ENCODE measurements at places on chromosomes 2 and 18.

- peak; percentile 16 for DNase-seq
These were observed 549 bp upstream of the PSMD14 start for GRCh38 chr2:161307676-161308075.

- DNase-seq = no peak
These were observed 830 bp downstream of the CYB5A start for GRCh38 chr18:74290794-74291471.

DNA sequence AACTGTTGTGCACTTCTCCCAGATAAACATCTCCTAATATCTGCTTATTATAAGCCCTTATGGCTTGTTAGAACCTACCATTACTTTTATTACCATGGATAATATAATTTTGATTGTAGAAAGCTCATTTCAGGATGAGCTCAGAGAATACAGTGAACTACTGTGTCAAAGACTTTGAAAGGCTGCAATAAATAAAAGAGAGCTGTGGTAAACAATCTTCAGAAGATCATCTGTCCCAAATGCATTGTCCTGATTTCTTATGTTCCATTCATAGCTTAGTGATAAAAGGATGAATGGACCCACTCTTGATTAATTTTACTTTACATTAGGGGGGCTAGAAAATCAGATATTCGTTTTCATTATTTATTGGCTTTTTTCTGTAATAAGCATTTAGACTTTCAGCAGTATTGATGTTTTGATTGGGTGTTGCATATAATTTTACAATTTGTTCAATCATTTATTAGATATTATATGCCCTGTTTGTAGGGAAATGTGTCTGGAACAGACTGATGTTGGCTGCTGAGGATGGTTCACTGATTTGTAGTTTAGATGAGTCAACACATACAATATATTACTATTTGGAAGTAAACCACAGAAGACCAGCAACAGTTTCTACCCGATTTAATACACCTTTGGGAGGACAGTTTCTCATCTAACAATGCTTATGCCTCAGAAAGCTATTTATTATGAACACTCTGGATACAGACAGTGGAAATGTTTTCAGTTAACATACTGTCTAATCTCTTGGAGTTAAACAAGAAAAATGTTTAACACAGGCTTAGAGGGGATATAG, 147.2 kb downstream of the TMEFF2 start:
- DNase-seq = no peak

GRCh38 chr18:1350931-1351450, 446.3 kb downstream of the ADCYAP1 start:
- DNase-seq = no peak

DNA sequence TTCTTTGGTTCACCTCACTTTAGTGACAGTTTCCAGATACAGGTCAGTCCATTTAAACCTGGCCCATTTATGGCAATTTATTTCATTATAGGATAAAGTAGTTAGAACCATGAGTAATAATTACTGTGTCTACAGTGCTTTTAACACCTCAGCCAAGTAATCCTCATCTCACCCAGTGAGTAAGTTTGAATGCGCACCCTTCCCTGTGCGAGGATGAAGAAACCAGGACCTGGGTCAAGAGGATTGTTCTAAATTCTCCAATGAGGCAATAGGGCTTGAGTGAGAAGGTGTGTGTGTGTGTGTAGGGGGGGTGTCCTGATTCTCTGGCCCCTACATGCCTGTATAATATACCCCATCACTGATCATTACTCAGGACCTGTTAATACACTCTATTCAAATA, 854 bp upstream of the MYO1B start:
- no peak for DNase-seq

DNA sequence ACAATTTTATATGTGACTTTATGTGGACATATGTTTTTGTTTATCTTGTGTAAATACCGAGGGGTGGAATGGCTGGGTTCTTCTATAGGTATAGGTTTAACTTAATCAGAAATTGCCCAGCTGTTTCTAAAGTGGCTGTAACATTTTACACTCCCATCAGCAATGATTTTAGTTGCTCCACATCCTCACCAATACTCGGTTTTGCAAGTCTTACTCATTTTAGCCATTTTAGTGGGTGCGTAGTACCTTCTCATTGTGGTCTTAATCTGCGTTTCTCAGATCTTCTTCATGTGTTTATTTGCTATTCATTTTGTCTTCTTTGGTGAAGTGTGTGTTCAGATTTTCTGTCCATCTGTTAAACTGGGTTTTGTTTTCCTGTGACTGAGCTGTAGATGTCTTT, 95.4 kb upstream of the BCL2L11 start:
- DNase-seq = no peak

Measured in OCI-LY7 (cell line).